ENCODE measurements at places on chromosomes 6 and 20.
A peak's percentile ranks its signal among the peaks of the same experiment; 100 is the strongest.

- no peak for DNase-seq
Observed at GRCh38 chr20:49785852-49786175, 26.8 kb upstream of the SLC9A8 start.

- no peak for DNase-seq
Observed at GRCh38 chr6:36727505-36728021, 29.9 kb downstream of the RAB44 start.

DNA sequence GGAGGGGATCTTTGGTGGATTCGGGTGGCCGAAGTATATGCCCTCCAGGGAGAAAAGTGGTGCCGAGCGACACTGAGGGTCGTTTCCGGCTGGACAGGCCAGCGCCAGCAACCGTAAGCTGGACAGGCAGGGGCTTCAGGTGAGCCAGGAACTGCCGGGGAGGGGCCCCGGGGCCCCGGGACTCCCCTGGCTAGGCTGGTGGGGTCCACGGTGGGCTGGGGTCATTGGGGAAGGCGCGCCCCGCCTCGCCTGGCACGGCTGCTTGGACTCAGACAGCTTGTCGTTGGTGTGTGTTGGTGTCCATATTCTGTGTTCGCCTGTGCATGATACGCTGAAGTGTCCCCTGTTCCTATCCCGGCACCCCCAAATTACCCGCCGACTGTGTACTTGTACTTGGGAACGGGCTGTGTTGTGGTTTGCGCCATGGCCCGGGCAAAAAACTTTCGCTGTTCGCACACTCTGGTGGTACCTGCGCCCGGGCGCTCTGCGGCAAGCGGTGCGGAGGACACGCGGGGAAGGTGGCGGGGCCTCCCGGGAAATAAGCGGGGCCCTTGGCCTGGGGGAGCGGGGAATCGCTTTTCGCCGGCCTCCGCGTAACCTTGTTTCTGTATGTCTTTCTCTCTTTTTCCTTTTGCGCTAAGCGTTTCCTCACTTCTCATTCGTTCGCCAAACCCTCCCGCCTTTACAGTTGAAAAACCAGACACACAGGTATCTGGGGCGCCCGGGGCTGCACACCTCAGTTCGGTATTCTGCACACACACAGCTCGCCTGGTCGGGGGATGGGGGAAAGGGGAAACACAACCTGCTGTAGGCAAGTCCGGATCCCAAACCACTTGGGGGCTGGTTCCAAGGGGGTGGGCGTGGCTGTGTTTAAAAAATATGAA lies 3.2 kb downstream of the GNAS start:
- DNase-seq, result no peak

DNA sequence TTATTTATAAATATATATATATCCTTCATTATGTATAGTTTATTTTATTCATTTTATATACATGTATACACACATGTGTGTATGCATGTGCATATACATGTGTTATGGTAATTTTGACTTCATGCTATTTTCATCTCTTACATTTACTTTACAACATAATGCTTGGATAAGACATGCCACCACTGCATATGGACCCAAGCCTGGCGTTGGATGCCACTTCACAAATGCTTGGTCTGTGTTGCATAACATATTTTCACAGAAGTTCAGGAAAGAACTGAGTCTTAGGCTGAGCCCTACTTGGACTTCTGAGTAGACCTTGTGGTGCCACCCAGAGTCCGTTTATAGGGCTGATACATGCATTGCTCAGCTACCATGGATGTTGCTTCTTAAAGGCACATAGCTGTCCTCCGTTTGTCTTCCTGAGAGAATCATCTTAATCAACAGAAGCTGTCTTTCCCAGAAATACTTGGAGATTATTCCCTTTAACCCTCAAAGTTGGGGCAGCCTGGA lies 337.8 kb downstream of the BTBD3 start:
- DNase-seq, result no peak

DNA sequence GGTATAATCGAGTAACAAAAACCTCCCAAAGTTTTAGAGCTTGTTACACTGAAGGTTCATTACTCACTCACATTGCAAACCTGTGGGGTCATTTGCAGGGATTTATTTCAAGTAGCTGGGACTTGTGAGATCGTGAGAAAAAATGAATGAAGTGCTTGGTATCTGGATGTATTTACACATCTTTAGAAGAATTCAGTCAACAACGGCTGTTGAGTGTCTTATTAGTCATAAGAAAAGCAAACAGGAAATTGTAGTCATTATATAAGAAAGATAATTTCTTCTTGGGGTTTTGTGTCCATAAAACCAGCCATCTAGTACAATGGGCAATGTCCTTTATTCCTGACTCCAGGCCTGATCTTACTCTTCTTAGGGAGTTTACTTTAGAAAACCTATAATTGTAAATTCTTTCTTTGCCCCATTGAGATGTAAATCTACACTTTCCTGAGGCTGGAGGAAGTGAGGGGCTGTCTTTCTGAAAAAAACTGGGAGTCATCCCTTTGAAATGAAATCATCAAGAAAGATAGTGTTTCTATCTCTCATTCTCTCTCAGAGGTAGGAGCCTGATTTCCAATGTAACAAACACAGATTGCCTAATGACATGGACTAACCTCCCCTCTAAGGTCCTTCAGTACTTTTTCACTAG lies 202.5 kb upstream of the ASCC3 start:
- DNase-seq, result no peak

- DNase-seq, result no peak
Observed at GRCh38 chr6:161906571-161906970, 632.7 kb upstream of the AGPAT4 start.

- no peak for DNase-seq
Observed at GRCh38 chr6:41159415-41160082, 3.4 kb downstream of the TREM2 start.

DNA sequence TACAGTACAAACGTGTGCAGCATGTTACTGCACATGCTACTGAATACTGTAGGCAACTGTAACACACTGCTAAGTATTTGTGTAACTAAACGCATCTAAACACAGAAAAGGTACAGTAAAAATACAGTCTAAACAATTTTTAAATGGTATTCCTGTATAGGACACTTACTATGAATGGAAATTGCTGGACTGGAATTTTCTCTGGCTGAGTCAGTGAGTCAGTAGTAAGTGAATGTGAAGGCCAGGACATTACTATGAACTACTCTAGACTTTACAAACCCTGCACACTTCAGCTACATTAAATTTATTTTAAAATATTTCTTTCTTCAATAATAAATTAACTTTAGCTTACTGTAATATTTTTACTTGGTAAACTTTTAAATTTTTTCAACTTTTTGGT lies 225.0 kb upstream of the TENT5A start:
- DNase-seq, result no peak

GRCh38 chr6:43183441-43183840 lies 1.4 kb downstream of the CUL9 start:
- DNase-seq, result no peak

GRCh38 chr20:5328268-5328667 lies 11.5 kb upstream of the PROKR2 start:
- DNase-seq, result no peak

DNA sequence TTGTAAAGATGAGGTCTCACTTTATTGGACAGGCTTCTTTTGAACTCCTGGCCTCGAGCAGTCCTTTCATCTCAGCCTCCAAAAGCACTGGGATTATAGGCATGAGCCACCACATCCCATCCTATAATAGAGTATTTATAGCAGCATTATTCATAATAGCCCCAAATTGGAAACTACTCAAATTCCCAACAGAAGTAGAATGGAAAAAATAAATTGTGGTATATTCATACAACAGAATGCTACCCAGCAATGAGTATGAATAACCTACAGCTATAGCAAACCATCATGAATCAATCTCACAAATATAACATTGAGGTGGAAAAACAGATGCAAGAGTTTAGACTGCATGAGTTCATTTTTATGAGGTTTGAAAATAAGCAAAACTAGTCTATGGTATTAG lies 84.8 kb upstream of the BTBD3 start:
- no peak for DNase-seq

DNA sequence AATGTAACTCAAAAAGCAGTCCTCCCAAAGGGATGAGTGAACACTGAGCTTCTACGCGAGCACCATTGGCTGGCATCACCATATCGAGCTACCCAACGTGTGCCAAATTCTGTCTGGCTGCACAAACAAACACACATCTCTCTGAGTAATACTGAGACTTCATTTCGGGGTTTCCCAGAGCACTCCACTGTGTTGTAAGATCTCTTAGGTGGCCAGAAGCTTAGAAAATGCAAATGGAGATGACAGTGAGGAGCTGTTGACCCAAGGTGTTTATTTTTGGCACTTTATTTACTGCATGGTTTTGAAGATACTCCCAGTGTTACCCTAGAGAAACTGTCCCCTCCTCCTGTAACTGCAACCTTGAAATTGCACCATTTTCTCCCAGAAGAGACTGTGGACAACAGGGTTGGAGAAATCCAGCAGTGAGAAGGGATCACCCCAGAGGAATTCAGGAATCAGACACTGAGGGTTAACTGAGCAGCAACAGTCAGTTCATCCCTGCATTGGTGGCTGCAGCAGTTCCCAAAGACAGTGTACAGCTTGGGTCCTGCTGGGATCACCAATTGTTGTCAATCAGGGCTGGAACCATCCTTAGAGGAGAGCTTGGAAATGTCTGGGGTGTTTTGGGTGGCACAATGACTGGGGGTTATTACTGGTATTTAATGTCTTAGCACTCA lies 1.0 kb upstream of the RIPOR2 start:
- DNase-seq, result no peak

DNA sequence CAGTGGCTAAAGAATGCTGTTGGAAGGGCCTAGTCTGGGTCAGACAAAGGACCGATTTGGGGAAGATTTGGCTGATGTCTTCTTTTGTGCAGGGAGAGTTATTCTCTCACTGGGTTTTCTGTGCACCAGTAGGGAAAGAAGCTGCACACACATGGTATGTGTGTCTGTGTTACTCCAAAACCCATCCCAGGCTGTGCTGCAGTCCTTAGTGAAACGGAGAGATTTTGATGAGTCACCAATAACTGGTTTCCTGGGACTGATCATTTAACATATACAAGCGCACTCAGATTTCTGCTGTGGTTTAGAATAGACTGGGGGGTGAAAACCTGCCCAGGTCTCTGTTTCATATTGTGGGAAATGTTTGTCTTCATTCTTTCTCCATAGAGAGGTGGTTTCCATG lies 1049.8 kb downstream of the KIF16B start:
- DNase-seq, result no peak

- DNase-seq, result no peak
Observed at GRCh38 chr20:47427746-47428145, 71.2 kb upstream of the ZMYND8 start.

DNA sequence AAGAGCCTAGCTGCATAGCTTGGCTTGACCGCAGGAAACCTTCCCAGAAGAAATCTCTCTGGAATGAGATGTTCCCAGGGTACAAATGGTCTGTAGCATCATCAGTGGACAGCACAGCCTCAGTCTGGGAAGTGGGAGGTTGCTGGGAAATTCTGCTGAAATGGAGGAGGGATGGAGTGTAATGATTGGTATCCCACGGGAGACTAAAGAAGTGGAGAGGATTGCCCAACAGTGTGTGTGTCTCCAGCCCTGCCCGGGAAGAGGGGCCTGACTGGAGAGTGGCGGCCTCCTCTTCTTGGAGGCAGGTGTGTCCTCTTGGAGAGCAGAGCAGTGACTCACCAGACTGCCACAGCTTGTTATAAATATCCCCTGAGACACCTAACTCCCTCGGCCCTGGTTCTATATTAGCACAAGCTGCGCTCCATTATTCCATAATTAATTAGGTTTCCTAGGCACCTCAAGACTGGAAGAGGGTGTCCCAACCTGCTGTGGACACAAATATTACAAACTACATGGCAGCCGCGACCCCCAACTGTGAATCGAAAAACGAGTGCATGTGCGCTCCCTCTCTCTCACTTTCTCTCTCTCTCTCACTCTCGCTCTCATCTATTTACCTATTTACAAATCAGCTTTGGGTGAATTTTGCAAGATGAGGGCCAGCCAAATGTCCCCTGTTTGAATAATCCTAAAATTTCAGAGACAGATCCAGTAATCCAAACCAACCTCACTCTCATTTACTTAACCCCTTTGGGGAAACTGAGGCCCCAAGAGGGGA lies 68.8 kb downstream of the FGD2 start:
- DNase-seq, result no peak

GRCh38 chr6:111837641-111838500 lies 35.4 kb downstream of the FYN start:
- no peak for DNase-seq

- no peak for DNase-seq
Observed at GRCh38 chr20:528923-529604, 14.5 kb downstream of the CSNK2A1 start.

GRCh38 chr6:85641897-85642773 lies 551 bp downstream of the SYNCRIP start:
- peak; percentile 39 for DNase-seq

GRCh38 chr6:133436652-133437051 lies 195.5 kb downstream of the EYA4 start:
- no peak for DNase-seq

DNA sequence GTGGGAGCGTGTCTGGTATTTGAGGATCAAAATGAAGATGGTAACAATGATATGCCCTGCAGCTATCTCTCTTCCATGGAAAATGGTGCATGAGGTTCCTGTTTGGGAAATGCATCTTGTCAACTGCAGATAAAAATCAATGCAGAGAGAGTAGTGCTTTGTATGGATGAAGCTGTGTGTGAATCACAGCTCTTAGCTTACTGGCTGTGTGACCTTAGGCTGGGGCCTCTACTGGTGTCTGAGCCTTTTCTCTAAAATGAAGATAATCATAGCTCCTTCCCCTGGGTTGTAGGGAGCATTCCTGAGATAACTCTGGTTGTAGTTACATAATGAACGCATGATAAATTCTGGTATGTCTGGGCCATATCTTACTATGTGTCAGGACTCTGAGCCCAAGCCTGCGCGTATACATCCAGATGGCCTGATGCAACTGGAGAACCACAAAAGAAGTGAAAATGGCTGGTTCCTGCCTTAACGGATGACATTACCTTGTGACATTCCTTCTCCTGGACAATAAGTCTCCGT lies 19.6 kb downstream of the ANGPT4 start:
- DNase-seq, result no peak

GRCh38 chr6:16540804-16541752 lies 220.2 kb downstream of the ATXN1 start:
- DNase-seq, result no peak

DNA sequence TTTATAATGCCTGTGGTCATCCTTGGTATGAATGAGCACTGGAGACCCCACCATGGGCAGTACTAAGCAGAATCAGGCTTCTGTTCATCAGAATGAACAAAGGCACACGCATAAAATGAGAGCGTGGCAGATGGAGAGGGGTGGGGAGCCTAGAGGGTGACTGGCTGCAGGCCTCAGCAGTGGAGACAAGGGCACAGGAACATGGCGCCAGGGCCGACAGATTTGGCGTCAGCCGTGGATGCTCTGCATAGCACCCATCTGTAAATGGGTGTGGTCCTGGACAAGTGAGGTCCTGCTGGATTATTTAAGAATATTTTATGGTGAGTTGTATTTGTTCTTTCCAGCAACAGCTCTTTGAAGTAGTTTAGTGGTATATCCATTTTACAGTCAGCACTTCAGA lies 33.1 kb downstream of the E2F3 start:
- no peak for DNase-seq

DNA sequence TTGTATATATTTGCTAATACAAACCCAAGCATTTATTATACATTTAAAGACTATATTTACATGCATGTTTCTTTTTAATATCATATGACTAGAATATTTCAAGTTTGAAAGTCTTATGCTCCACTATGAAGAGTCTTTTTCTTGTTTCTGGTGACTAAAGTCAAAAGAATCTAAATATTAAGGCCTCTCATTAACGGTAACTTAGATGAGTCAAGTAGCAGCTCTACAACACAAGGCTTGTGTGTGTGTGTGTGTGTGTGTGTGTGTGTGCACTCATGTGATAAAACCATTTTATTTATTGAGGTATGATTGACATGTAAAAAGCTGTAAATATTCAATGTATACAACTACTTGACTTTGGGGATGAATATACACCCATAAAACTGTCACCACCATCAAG lies 275.6 kb downstream of the TFAP2B start:
- DNase-seq, result no peak

- no peak for DNase-seq
Observed at GRCh38 chr20:36796117-36796516, 22.6 kb upstream of the DSN1 start.

Measured in amygdala (tissue), 56 donors.